CD8-positive, alpha-beta T cell (primary cell): ENCODE measurements at places on chromosomes 3 and 15.

DNA sequence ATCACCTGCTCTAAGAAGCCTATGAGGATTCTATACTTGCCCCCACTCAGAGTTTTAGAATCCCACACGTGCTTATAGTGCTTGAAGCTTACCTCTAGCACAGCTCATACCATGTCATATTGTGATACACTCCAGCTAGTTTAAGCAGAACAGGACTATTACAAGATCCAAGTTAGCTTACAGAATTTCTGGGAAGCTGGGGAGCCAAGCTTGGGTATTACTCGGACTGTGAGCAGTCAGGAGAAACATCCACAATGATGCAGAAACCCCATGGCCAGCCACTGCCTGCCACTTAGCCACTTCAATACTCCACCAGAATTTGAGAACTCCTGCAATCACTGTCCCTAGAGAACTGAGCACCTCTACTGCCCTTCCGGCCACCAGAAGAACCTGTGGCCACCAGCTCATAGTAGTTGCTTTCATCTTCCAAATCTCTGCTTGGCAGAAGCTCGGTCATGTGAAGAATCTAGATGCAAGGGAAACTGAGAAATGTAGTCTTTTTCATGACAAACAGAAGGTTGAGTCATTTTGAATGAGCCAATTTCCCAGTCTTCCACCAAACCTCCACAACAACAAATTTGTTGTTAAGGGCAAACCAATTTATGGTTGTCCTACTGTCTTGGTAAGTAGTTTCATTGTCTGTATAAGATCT is 27.7 kb upstream of the SSR3 start:
- no peak for DNase-seq

GRCh38 chr3:100893590-100893989 is 99.6 kb downstream of the ABI3BP start:
- no peak for DNase-seq

GRCh38 chr3:39067286-39067685 is 15.5 kb downstream of the WDR48 start:
- no peak for DNase-seq

DNA sequence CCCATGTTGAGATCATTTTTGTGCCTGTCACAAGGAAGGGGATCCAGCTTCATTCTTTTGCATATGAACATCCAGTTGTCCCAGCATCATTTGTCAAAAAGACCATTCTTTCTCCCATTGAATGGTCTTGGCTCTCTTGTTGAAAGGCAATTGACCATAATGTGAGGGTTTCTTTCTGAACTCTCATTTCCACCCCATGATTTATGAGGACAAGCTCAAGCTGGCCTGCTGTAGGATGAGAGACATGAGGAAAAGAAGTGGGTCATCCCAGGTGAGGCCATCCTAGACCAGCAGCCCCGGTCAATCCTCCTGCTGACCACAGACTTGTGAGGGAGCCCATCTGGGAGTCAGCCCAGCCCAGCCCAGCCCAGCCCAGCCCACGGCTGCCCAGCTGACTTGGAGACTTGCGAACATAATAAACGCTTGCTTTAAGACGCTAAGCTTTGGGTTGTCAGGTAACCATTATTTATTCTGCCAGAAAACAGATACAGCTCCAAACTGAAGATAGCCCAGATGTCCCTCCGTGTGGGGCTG is 69.0 kb downstream of the LINGO1 start:
- no peak for DNase-seq

GRCh38 chr3:31732548-31732947 is 199.8 kb downstream of the STT3B start:
- no peak for DNase-seq

- no peak for DNase-seq
Observed at GRCh38 chr3:152355744-152356665, 87.3 kb downstream of the MBNL1 start.

DNA sequence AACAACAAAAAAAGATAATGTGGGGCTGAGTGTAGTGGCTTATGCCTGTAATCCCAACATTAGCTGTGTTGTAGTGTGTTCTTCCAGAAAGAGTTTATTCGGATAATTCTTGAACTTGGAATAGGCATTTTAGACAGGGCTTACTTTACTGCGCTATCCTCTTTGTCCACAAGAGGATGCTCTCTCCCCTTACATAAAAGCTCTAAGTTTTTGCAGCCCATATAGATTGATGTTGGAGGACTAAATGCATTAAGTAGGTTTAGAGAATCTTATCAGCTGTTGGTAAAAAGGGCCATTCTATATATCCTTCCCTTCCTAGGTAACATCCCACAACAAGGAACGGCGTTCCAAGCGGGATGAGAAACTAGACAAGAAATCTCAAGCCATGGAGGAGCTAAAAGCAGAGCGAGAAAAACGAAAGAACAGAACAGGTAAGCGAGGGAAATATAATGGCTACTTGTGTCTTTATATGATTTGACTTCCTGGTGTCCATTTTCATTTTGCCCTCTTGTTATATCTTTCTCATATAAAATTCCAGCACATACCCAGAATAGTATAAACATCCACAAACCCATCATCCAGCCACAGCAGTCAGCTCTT is 27.8 kb upstream of the ITPKA start:
- no peak for DNase-seq

DNA sequence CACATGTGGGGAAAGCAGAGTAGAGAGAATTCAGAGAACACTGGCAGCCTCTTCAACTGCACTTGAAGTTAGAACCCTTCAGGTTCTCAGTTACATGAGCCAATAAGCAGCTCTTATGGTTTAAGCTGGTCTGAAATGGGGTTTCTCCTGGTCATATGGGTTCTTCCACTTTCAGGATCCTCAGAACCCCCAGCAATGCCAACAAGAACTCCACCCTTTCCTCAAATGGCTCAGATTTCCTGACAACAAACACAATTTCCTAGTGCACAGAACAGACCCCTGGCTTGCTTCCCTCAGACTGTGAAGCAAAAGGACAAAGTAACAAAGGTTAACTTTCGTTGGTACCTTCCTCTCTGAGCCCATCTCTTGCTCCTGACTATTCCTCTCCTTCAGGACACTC is 23.9 kb upstream of the FRMD4B start:
- no peak for DNase-seq

DNA sequence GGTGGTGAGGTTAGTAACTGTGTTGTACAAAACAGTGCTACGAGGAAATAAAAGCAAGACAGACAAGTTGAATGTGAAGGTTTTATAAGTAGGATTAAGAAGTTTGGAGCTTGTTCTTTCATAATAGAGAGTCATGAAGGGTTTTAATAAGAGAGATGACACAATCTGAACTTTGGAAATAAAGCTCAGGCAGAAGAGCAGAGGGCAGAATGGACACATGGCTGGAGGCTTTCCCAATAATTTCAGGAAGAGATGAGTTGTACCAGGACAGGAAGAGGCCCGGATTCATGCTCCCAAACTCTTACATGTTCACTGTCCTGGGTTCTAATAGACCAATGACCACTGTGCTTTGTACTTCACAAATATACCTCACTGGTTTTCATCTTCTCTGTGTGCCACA is 194.8 kb downstream of the SLC9A9 start:
- DNase-seq = no peak

DNA sequence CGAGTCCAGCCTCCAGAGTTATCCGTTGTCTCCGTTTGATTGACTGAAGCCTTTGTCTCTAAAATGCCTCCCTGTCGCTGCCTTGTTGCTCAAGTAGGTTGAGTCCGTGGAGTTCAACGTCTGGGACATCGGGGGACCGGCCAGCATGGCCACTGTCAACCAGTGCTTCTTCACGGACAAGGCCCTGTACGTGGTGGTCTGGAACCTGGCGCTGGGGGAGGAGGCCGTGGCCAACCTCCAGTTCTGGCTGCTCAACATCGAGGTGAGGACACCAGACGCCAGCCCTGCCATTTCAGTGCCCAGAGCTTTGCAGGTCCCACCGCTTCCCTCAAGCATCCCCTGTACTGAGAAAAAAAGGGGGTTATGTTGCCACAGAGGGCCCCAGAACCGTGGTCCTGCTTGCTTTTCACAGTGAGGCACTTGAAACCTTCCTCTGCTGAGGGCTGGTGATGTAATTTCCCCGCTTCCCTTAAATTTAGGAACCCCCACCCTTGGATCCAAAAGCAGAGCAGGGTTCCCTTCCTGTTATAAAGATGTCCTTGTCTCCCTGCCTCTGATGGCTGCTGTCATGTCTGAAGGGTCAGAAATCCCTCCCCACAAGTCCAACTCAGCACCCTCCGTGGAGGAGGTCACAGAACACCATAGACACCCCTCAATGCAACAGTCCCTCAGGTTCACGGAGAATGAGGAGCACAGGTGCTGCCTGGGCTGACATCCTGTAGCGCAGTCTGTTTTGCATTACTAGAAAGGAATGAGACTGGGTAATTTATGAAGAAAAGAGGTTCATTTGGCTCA is 105.7 kb downstream of the LRRK1 start:
- DNase-seq = peak; percentile 31

DNA sequence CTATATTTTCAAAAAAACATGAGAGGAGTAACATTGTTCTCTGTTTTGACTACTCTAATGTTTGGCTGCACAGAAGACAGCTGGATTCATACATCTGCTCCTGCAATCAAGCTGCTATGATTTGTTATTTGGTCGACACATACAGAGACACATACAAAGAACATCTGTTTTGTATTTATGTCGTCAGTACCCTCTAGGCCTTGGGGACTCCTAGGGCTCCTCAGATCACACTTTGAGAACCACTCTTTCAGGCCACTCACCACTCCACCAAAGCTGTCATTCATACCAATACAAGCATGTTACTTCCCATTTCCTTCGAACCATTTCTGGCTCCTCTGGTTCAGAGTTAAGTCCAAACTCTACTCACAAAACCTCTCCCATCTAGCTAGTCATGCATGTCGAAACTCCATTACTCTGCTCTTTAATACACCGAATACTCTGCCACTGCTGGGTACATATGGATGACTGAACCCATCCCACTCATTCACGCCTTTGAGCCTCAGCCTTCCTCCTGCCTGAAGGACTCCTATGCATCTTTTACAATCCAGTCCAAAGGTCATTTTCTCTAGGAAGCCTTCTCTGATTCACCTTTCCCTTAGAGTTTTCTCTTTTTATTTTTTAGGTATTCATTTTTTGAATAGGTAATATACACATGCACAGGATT is 102.9 kb upstream of the ARHGEF3 start:
- no peak for DNase-seq
